EL (cell line): ENCODE measurements at places on chromosomes 5 and 9.
A peak's percentile ranks its signal among the peaks of the same experiment; 100 is the strongest.

DNA sequence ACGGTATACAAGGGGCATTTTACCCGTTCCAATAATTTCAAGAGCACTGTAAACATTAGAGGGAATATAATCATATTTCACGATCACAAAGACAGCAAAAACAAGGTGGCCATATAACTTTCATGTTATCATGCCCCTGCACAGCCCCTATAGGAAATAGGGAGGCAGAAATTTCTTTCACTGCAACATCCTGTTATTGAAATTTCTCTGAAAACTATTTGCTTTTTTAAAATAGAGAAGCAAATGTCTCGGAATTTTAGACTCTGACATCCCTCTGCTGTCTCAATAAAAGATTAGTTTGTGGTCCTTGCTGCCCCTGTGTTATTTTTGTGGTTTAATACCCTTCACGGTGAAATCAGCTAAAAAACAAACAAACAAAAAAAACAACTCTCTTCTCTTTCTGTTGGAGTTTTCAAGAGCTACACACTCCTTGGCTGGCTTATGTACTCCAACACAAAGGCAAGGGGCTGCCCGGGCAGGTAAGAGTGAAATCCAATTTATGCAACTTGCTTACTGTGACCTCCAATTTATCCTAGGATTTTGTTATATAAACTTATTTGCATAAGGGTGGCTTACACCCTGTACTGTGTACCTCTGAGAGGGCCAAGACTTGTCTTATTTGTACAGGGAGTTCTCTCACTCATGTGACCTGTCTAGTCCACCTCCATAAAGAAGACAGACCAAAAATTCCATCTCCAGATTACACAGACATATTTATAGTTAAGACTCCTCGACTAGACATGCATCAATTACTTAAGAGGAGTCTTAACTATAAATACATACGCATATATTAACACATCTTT is 223.6 kb downstream of the MLLT3 start:
- no peak for DNase-seq

DNA sequence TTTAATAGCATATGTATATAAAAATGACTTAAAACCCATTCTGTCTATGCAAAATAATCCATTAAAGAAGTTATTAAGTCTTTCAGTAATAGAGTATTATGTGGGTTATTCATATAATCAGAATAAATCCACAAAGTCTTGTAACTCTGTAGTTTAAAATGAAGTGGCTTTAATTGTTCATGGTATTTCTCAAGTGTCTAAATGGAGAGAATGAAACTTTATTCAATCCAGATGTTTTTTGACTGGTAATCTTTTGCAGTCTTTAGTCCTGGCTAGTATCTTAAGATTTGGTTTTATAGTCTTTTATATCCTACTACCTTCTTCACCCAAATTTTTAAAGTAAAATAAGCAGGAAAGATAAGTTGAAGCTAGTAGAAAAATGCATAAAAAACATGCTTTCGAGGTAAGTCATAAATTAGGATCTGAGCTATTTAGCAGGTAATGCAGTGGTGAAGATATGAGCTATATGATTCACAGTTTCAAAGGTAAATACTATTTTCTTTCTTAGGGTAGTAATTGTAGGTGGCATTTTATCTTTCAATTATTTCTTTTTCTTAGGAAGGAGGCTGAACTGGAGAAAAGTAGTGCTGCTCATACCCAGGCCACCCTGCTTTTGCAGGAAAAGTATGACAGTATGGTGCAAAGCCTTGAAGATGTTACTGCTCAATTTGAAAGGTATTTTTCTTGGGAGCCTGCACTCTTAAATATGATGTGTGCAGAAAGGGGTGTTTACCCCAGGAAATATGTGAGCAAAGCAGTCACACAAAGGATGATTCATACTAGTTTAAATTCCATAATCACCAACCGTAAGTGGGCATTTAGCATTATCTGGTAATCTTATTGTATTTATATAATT is 17.9 kb downstream of the HMMR start:
- DNase-seq, result peak; percentile 58

GRCh38 chr5:7869474-7870136 is 657 bp downstream of the MTRR start:
- peak; percentile 29 for DNase-seq

GRCh38 chr9:134040781-134041648 is 15.7 kb downstream of the BRD3OS start:
- no peak for DNase-seq

DNA sequence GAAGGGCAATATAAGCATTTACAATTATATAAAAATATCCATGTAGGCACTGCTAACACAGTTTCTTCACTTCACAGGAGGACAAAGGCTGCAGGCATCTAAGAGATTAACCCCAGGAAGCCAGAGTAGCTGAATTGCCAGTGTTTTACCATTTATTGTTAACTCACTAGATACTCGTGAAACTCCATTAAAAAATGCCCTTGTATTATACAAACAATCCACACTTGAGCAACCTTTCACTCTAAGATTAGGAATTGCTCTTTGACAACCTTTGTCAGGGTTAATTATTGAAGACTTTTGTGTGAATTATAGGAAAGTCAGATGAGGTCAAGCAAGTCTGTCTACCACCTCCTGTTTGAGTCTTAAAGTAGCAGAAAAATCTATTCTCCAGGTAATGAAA is 317.8 kb downstream of the ADGRV1 start:
- DNase-seq, result no peak

GRCh38 chr9:4258320-4259090 is 41.4 kb downstream of the GLIS3 start:
- DNase-seq, result peak; percentile 56

DNA sequence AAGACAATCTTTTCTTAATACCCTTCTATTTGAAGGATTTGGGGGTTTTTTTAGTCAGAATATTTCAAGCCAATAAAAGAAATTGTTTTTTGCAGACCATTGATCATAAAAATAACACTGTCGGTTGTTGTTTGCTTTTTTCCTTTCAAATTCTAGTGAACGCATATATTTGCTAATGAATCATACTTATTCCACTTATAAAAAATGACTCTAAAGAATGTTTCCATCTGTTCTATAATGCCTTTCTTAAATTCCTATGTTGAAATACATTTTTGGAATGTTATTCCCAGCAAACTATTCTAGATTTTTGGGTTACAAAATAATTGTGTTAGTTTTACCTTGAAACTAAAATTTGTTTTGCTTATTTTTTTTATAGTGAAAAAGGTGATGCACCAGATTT is 32.2 kb downstream of the CWC27 start:
- peak; percentile 29 for DNase-seq

DNA sequence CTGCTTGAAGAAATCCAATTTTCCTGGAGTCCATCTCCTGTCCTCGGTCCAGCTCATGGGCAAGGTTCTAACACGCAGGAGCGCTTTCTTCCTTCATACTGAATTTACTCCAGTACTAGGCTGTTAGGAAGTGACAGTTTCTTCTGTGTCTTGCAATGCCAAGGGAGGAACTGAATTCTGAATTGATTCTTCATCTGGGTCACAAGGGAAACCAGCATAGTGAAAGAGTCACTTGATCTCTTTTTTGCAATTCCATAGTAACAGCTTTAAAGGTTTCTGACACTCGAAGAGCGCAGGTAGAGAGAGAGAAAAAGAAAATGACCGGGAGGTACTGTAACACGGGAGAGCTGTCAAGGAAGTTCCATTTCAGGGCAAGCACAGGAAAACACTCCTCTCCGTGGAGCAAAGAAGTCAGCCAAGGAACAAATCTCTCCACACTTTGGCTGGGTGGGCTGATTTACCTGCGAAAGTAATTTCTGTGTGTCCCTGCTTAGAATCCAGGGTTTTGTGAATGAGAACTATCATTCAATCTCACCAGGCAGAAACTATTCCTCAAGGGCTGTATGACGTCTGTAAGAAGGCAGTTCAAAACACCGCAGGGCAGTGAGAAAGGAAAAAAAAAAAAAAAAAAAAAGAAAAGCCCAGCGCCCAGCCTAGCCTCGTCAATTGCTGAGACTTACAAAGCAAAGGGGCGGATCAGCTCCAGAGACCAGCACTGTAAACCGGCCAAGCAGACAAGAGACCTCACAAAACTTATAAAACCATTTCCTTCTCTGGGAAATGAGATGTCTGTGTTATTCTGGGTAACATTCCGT is 617.8 kb downstream of the PDE4D start:
- DNase-seq, result peak; percentile 27

DNA sequence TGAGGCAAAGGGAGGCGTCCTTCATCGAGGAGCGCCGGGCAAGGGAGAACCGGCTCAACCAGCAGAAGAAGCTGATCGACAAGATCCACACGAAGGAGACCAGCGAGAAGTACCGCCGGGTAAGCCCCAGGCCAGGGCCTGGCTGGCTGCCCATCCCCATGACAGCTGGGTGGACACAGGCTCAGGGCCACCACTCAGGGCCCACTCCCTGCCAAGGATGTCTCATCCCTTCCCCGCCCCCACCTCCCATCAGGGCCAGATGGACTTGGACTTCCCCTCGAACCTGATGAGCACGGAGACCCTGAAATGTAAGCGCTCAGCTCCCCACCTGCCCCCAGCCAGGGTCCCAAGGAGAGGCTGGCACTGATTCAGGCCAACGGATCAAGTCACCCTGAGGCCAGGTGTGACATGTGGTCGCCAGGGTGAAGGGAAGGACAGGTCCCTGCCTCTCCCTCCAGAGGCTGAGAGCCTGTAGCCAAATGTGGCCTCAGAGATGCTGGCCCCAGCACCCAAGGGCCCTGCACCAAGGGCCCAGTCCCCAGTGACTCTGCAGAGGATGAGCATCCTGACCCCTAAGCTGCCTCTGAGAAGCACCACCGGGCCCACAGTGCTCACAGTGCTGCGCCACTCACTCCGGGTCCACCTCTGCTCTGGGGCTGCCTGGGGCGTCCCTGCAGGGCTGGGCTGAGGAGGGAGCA is 3.1 kb upstream of the RABL6 start:
- no peak for DNase-seq

GRCh38 chr9:121500165-121500478 is 478 bp upstream of the GGTA1 start:
- no peak for DNase-seq

- DNase-seq, result peak; percentile 95
Observed at GRCh38 chr9:121545875-121546423, 46.3 kb upstream of the GGTA1 start.

DNA sequence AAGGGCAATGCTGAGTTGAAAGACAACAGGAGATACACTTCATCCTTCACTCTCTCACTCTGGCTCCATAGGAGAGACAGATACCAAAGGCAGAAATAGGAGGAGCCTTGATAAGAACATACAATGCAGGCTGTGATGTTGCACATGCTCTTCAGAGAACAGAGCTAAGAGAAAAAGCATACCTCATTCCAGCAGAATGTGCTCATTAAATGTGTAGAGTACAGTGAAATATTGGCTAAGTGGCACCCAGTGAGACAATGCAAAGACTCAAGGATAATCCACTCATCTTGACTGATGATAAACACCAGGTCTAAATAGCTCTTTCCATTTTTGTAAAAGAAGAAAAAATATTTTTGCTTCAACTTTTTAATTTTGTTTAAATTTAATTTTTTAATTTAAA is 139.7 kb downstream of the OR2K2 start:
- no peak for DNase-seq

- DNase-seq, result peak; percentile 43
Observed at GRCh38 chr9:36396985-36397384, 3.1 kb downstream of the RNF38 start.

DNA sequence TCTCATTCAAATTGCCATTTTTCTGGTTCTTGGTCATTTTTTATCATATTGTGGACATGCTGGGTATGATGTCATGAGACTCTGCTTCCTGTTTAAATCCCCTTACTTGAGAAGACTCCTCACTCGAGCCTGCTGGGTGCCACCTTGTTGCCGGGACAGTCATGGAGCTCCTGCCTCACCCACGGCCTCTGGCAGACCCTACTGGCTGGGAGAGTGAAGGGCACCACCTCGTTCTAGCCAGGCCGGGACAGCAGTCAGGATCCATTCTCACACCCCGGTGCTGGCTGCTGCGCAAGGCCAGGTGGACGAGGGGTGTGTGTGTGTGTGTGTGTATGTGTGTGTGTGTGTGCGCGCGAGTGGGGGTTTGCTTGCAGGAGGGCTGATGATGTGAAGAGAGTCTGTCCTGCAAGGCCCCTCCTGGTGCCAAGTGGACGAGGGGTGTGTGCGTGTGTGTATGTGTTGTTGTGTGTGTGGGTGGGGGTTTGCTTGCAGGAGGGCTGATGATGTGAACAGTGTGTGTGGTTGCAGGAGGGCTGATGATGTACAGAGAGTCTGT is 4.4 kb downstream of the CEP72 start:
- DNase-seq, result no peak

DNA sequence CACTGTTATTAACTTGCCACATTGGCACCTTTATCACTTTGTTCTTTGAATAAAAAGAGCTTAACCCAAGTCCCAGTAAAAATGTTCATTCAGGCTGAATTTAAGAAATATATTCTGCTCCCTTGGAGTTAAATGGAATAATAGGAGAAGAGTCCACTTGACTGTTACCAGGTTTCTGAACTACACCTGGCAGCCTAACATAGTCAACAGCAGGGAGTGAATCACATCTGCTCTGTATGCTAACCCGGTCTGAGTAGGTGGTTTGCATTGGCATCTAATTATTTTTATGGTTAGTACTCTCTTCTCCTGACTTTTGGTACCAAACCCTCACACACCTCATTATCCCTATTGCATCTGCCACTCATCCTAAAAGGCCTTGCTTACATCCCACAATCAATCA is 86.7 kb downstream of the STK32A start:
- DNase-seq, result no peak

DNA sequence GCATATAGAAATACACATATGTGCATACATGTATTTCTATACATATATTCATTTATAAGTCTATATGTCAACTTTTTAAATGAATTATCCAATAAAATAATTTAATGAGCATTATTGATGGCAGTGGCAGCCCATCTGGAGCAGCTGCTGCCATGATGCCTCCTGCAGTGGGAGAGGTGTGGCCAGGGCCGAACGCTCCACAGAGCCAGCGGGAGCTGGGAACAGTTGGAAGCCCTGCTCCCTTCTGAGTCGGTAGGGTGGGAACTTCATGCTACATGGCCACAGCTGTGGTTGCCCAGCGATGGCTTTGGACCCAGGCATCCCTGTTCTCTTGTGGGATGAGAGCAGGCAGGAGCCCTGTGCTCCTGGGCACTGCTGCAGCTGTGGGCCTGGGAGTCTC is 812.4 kb upstream of the CTNND2 start:
- no peak for DNase-seq
